Endothelial cell (in vitro differentiated cells): ENCODE measurements at places on chromosomes 12 and 14. TPM values are rescaled to one million over a fixed set of nuclear protein-coding genes. Genes with fewer than 3 reads are reported as not detected.

DNA sequence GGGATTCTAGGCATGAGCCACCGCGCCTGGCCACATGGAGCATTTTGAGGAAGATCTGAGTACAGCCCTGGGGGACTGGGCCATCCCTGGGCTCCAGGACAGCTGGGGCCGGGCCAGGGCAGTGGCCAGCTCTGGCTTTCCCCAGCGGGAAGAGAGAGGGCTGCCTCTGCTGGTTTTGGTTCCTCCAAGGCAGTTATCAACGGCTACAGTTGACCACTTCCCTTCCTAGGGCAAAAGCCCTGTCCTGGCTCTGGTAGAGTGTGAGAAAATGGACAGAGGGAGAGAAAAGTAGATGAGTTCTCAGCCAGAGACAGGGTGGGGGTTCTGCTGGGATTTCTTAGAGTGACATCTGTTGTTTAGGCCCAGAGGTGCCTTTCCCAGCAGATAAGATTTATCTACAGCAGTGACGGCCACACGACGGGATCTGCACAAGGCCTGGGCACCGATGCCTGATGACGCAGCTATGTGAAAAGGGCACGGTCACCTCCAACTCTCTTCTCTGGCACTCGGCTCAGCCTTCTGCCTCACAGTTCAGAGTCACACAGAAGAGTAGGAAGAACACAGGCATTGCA lies 5.5 kb upstream of the HVCN1 start:
- no peak for DNase-seq

GRCh38 chr12:109541413-109541726 lies 31.9 kb downstream of the MMAB start:
- DNase-seq = no peak

The LTBP2 gene
- 1.9 TPM for total RNA-seq

DNA sequence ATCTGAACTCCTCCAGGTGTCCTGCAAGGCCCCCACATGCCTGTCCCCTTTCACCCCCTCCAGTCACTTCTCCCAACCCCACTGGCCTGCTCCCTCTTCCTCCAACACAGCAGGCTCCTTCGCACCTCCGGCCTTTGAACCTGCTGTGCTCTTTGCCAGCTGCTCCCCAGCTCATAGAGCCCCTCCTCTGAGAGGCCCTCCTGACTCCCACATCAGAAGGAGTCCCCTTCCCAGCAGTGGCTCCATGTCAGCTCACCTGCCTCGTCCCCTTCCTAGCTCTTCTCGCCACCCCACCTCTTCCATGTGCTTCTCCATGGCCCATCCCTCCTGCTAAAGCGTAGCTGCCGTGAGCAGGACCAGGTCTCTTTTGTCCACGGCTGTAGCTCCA lies 22.1 kb downstream of the SCARB1 start:
- no peak for DNase-seq

The CFAP251 gene
- total RNA-seq = 0.80 TPM

DNA sequence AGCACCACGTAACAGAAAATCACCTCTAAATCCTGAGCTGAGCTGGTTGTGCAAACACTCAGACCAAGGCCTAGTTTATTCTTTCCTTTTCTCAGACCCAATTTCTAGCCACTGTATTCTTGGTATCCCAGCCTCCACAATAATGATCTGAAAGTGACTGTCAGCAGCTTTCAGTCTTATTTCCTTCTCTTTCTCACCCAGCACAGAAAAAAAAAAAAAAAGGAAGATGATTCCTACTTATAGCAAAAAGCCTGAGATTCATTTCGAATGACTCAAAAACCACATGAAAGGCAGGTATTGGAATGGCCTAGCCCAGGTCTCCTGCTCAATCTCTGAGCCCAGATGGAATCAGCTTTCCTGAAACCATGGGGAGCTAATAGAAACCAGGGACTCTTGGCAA lies 298.6 kb upstream of the PPFIA2 start:
- no peak for DNase-seq

The LBHD2 gene
- total RNA-seq = not detected

DNA sequence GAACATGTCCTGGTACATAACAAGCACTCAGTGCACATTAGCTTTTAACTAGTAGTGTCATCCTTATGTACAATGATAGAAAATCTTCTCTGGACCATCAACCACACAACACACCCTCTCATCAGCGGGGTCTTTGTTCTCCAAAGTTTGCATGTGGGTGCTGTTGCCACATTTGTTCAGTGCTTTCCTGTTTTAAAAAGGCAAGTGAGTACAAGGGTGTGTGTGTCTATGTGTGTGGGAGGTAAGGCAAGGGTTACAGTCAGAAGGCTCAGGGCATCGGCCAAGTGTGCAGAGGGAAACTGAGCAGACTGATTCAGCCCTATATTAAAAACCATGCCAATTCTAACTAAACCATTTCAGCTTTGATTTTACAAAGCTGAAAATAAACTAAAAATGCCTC lies 17.9 kb downstream of the KRT76 start:
- no peak for DNase-seq

The CLEC4A gene
- total RNA-seq = 0.82 TPM
